ENCODE measurements at places on chromosomes 2 and 18.

DNA sequence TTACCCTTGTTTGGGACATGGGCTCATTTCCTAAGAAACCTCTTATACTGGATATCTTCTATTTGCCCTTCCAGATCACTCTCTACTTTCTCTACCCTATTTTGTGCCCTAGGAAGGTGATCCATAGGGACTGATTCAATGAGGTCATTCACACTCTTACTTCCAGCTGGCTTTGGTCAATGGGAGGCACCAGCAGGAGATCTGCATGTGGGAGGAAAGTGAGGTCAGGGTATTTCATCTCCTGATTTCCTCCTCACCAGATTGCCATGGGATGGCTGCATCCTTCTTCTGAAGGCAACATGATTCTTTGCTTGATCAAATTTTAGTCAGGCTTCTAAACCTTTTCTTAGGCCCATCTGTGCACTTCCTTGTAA lies 15.2 kb downstream of the M1AP start:
- DNase-seq = no peak

- no peak for DNase-seq
These were observed 162.5 kb downstream of the RAD51AP2 start for GRCh38 chr2:17355608-17356329.

GRCh38 chr18:2293109-2293839 lies 278.0 kb downstream of the METTL4 start:
- no peak for DNase-seq

GRCh38 chr2:19667085-19667484 lies 234.7 kb downstream of the TTC32 start:
- no peak for DNase-seq

DNA sequence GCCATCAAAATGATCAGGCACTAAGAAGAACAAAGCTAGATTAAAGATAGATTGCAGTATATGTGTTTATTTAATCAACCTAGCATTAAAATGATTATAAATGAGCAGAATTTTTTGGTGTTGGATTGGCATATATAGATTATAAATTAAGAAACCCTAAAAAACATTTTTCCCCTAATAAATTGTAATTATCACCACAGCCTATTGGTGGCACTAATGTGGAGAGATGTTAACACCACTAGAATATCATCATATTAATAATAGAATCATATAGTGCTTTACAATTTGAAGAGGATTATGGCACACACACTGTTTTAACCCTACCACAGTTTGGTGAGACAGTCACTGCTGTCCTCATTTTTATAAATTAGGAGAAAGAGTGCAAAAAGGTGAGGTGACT lies 112.4 kb upstream of the RND3 start:
- DNase-seq = no peak

DNA sequence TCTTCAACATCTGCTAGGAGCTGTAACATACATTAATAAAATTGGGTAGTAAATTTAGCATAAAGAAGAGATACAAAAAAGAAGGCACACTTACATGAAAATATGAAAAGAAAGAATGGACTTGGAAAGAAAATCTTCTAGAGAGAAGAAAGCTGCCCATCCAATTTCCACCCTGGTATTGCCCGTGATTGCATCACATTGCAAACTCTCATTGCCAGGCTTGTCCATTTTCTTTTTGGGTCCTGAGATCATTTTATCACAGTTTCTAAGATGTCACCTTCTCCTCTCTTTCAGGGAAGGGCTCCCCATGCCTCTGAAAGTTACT lies 321.5 kb downstream of the RND3 start:
- DNase-seq = no peak

DNA sequence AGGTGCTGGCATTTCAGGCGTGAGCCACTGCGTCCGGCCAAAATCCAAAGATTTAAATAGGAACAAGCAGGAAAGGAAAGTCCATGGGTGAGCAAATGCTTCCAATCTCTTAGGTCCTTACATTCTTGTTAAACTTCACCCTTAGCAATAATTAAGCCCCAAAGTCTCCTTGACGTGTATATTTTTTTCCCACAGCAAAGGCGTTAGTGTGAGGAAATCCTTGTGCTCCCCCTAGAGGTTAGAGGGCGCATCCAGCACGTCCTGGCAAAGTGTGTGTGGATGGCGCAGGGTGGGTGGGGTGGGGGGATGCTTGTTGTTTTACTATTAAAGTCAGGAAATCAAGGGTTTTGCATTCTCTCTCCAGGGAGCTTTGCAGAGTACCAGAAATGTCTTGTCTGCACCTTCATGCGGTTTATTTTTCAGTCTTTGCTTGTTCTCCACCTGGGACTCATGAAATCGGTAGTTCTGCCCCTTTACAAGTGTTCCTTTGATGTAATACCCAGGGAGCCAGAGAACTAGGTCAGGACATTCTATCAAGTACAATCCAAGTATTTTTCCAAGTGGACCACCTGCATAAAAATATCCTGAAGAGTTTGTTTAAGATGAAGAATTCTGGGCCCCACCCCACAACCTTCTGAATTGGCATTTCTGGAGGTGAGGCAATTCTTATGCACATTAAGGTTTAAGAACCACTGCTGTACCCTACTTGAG lies 22.2 kb upstream of the ITSN2 start:
- DNase-seq = peak; percentile 34

DNA sequence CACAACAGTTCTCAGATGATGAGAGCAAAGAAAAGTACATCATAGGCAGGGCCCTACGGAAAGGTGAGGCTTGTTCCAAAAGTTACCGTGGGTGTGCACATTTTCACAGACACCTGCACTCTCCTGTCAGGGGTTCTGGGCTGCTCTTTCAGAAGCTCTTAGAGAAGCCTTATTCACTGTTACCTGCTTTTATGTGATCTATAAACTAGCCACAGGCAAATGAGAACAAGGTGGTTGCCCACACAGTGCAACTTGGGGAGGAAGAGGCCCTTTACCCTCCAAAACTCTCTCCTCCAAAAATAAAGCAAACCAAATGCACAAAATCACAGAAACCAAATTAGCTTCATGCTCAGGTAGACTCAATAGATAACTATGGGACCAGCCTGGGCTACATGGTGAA lies 11.1 kb upstream of the CUL3 start:
- no peak for DNase-seq

DNA sequence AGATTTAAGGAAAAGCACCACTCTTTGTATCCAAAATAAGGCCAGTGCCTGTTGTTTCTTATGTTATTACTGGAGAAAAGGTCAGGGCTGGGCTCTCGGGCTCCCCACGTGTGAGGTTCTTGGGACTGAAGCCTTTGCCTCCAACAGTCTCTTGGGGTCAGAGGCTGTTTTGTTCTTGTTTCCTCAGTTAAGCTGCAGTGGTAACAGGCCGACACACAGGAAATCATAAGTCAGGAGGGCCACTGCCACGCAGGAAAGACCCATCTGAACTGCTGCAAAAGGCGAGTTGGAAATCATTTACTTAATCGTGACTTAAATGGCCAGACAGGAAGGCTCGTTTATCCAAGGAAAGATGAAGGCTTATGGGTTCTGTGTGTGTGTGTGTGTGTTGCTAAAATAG lies 30.3 kb upstream of the IL37 start:
- DNase-seq = no peak

- DNase-seq = no peak
These were observed 720 bp downstream of the LBX2 start for GRCh38 chr2:74498500-74499266.

- DNase-seq = no peak
These were observed 76.5 kb downstream of the STRN start for GRCh38 chr2:36889795-36890194.

DNA sequence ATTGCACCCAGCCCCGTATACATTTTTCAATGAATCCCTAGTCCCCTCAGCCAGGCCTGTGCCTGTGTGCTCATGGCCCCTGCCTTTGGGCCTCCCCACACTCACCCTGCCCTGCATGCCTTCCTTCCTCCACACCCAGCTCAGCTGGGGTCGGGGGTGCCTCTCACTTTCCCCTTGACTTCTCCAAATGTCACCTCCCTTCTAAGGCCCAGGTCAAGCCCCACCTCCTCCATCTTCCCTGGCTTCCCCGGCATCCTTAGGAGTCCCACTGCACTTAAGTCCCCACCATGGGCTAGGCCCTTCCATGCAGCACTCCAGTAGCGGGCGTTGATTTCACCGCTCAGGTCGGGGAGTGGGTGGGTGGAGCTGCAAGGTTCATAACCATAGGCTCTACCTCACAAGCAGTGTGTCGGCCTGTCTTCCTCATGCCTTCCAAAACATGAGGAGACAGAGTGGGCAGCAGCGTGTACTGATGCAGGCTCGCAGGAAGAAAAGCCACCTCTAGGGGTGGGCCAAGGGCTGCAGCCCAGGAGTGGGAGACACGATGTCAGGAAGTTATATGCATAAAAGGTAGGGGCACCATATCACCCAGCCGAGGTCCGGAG lies 47.7 kb downstream of the DNMT3A start:
- no peak for DNase-seq

DNA sequence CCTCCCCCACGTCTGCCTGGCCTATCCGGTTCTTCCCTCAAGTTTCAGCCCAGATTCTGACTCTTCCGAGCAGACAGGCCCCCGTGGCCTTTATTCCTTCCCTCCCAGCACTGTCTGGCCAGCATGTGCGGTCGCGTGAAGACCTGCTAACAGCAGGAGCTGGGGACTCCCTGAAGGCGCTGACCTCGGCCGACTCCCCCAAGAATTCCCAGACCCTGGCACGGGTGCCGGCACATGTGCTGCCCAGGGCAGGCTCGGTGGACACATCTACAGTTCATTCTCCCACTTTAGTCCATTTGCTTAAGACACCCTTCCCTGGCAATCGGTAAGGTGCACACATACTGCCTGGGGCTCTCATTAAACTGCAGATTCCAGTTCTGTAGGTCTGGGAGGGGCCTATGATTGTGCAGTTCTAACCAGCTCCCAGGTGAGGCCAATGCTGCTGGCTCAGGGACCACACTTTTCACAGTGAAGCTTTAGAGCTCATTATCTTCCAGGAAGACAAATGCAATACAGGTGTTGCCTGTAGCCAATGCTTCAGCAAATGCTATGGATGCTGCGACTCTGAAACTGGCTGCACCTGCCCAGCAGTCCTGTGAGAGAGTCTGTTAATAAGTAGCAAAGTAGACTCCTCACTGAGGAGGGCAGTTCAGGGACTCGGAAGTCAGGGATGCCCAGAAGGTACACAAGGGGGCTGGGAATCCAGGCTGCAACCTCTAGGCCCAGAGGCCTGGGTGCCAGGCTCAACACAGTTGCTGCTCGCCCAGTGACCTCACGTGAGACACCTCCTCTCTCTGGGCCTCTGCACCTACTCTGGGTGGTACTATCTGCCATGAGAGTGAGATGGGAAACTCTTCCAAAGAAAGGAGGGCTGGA lies 45.4 kb upstream of the TAF1B start:
- DNase-seq = no peak

DNA sequence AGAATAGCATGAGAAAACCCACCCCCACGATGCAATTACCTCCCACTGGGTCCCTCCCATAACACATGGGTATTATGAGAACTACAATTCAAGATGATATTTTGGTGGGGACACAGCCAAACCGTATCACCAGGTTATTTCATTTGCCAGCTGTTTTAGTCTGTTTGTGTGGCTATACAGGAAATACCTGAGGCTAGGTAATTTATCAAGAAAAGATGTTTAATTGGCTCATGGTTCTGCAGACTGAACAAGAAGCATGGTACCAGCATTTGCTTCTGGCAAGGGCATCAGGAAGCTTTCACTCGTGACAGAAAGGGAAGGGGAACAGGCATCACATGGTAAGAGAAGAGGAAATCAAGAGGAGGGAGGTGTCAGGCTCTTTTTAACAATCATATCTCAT lies 329.2 kb downstream of the GULP1 start:
- DNase-seq = no peak

DNA sequence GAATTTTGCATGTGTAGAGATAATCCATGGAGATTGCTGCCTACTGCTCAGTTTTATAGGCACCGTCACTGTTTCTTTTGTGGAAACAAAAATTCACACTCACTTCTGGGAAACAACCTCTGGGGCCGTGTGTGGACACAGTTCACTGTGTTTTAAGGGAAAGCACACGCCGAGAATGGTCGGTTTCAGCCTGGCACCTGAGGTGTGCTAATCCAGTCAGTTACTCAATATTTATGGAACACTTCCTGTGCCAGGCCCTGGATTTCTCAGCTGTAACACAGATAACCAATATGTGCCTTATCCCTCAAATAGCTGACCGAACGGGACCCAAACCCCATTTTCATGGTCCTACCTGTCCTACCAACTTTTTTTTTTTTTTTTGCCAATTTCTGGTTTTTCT lies 179.6 kb downstream of the MGAT5 start:
- no peak for DNase-seq

DNA sequence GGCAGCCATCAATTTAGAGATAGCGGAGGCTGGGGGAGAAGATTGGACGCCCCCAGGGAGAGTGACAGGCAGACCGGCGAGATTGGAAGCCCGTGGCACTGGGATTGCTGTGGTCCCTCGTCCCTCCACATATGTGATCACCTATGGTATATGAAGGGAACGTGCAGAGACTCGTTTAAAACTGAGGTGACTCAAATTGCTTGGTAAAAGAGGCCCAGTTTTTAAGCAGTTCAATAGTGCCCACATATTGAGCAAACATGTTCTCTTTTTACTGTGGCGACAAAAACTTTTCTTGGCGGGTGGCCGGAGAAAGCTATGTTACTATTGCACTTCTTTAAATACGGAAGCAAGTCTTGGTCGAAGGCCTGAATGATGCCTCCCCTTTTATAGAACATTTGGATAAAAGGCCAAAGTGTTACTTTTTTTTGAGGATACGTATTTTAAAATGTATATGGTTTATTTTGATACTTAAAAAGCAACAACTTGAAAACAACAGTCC lies 9.1 kb downstream of the B3GNT2 start:
- DNase-seq = no peak

DNA sequence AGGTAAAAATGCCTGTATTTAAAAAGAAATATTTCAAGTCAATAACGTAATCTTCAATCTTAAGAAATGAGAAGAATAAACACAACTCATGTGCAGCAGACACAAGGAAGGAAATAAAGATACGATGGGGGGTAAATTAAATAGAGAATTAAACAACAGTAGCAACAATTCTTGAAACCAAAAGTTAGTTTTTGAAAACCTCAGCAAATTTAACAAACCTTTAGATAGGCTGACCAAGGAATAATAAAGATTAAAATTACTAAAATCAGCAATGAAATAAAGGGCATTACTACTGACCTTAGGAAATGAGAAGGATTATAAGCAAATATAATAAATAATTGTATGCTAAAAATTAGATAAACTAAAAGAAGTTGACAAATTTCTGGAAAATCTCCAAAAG lies 178.9 kb downstream of the RTP5 start:
- no peak for DNase-seq

- no peak for DNase-seq
These were observed 561.1 kb upstream of the SETBP1 start for GRCh38 chr18:44119607-44120006.

GRCh38 chr2:225164401-225165050 lies 122.3 kb upstream of the DOCK10 start:
- no peak for DNase-seq

- no peak for DNase-seq
These were observed 60.6 kb downstream of the CYB5A start for GRCh38 chr18:74230922-74231714.

Measured in stimulated activated CD4-positive, alpha-beta T cell treated with anti-CD3 and anti-CD28 coated beads, Interleukin-2, amount 100 ng/mL, for 4 hours (primary cell).